ENCODE measurements at places on chromosomes 11 and 22. TPM values are rescaled to one million over a fixed set of nuclear protein-coding genes. Genes with fewer than 3 reads are reported as not detected.
A peak's percentile ranks its signal among the peaks of the same experiment; 100 is the strongest.

- peaks cover 21% of the 10 kb centered on the region for H3K4me1 ChIP-seq
- H3K27ac ChIP-seq, result peak within 1 kb of the TSS; percentile 99
- H3K36me3 ChIP-seq, result no peaks in the 10 kb centered on the region
- DNase-seq, result peak; percentile 99
Measured at GRCh38 chr11:22625448-22626287, at the start of gene FANCF. Gene FANCF, minus strand, starts transcription at chr11:22625823. Its CDS starts 13 bp downstream, at chr11:22625810.

DNA sequence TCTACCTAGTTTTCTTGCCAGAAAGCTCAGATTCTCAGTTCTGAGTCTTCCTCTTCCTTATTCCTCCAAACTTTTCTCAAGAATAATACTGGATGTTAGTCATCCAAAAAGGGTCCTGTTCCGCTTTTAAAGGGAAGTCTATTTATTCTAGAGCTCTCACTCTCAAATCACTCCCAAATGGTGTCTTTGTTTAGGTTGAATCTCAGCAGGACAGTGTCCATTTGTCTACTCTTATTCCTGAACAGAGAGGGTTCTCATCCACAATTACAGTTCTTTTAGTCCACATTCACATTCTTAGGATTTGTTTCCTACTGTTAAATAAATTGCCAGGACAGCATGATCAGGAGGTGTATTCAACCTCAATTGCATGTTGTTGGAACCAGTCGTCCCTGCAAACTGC is 61.3 kb downstream of the MUC15 start:
- no peaks in the 10 kb centered on the region for H3K4me1 ChIP-seq
- DNase-seq, result no peak

DNA sequence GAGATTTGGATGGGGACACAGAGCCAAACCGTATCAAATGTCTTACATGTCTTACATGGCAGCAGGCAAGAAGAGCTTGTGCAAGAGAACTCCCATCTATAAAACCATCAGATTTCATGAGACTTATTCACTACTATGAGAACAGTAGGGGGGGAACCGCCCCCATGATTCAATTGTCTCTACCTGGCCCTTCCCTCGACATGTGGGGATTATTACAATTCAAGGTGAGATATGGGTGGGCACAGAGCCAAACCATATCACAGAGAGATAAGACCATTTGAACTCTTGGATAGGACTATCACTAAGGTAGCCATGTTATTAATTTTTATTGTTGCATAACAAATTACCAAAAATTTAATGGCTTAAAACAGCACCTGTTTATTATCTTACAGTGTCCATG is 611.7 kb downstream of the SOX6 start:
- no peaks in the 10 kb centered on the region for H3K27me3 ChIP-seq
- no peaks in the 10 kb centered on the region for H3K36me3 ChIP-seq
- H3K4me1 ChIP-seq, result no peaks in the 10 kb centered on the region
- DNase-seq, result no peak
- H3K4me3 ChIP-seq, result no peak overlapping the region

DNA sequence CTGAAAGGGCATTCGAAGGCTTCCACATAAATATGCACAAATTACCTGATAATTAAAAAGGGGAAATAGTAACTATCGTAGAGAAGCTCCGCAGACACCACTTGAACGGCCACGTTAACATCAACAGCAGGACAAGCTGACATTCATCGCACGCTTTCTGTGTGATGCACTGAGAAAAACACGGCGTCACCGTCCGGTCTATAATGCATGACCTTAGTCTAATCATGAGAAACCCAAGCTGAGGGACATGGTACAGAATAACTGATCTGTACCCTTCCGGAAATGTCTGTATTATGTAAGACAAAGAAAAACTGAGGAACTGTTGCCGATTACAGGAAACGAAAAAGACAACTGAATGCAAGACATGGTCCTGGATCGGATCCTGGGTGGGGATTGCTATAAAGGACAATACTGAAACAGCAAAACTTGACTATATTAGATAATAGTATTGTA is 678 bp upstream of the RANGAP1 start:
- peaks cover 21% of the 10 kb centered on the region for H3K36me3 ChIP-seq
- H3K4me1 ChIP-seq, result peaks cover 46% of the 10 kb centered on the region
- DNase-seq, result no peak
- peak overlapping the region; percentile 45 for H3K4me3 ChIP-seq
- peak overlapping the region; percentile 99 for H3K27ac ChIP-seq

- no peak overlapping the region for H3K27ac ChIP-seq
- H3K36me3 ChIP-seq, result no peaks in the 10 kb centered on the region
- no peaks in the 10 kb centered on the region for H3K4me1 ChIP-seq
Measured at GRCh38 chr11:117565709-117566108, 231.3 kb downstream of the DSCAML1 start.

The MPEG1 gene
- not detected for polyA plus RNA-seq

The GPR83 gene
- polyA plus RNA-seq, result 0.35 TPM

The F2 gene
- polyA plus RNA-seq, result 0.31 TPM

The XKR3 gene
- polyA plus RNA-seq, result 0.30 TPM

The C11orf42 gene
- polyA plus RNA-seq, result not detected

Data from GM23338 (cell line).